Left ventricle myocardium inferior (tissue), 1 donor: ENCODE measurements at places on chromosomes 5 and 9.

DNA sequence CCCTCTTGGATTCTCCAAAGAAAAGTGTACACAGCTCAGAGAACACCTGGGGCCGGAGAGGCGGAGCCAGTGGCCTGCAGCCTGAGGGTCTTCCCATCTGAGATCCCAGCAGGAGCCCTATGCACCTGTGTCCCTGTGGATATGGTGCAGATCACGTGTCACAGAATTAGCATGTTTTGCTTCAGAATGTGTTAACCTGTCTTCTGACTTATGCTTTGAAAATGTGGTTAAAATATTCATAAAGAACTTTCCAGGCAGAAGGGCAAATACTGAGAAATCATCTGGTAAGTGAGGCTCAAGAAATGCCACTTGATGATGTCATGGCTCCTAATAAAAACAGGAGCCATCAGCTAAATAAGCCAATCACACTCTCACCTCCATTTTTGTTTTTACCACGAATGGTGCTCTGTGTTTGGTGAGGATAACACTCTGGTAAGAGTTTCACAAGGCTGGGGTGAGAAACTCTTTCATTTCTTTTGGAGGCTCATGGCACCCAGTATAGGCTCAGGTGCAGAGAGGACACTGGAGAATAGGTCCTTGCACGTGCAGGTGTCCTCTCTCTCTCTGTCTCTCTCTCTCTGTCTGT lies 279.8 kb downstream of the FSTL4 start:
- no peak for DNase-seq

DNA sequence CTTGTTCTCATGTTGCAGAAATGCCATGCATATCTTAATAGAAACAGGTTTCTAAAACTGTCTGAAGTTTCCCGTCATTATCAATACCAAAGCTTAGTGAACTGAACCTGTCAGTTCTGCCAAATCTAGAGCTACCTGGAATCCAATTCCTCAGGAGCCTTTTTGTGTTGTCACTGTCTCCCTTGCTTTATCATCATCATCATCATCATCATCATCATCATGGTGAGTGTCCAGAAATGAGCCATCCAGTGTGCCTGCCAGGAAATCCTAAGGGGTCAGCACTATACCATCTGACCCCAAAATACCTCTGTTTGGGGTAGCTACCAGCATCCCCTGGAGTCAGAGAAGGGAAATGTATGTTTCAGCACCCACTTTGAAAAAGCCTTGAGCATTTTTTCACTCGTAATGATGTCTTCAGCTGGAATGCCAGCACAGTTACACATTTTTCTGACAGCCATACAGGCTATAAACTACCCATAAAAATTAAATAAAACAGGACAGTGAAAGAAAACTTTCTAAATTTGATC lies 150.3 kb downstream of the NR2F1-AS1 start:
- no peak for DNase-seq

GRCh38 chr5:38426490-38426889 lies 130.0 kb downstream of the LIFR start:
- no peak for DNase-seq

GRCh38 chr9:106877345-106877744 lies 14.4 kb downstream of the ZNF462 start:
- no peak for DNase-seq

GRCh38 chr9:99430301-99430700 lies 208.2 kb downstream of the SEC61B start:
- DNase-seq, result no peak

- no peak for DNase-seq
Observed at GRCh38 chr5:65808251-65808741, 86.3 kb downstream of the NLN start.

- DNase-seq, result no peak
Observed at GRCh38 chr9:125821078-125821477, 73.9 kb downstream of the PBX3 start.

- no peak for DNase-seq
Observed at GRCh38 chr9:69469136-69469535, 144.1 kb downstream of the ENTREP1 start.

DNA sequence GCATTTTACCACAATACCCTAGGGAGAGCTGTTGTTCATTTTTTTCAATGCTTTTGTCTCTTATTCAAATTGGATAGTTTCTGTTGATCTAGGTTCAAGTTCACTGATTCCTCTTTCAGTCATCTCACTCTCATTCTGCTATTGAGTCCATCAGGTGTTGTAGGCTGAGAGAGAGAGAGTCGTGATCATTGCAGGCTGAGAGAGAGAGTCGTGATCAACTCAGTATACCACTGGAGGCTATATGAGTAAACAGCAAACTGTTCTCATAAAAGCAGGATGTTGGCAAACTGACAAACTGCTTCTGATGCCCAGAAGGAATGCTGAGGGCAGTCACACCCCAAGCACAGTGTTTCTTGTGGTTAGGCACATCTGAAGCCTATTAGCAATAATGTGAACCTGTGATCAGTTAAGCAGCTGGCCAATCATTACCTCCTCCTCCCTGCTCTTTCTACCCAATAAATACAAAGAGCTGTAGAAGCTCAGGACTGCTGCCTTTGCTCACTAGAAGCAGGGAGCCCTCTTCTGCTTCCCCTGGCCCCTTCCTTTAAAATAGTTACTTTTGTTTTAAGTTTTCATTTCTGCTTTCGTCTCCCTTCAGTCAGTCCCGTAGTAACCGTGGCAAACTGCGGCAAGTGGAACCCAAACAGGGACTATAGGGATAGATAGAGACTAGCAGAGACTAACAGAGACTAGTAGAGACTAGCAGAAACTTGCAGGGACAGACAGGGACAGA lies 476.1 kb upstream of the ACO1 start:
- no peak for DNase-seq

- DNase-seq, result no peak
Observed at GRCh38 chr9:36911601-36912412, 122.3 kb downstream of the PAX5 start.

- DNase-seq, result no peak
Observed at GRCh38 chr9:36407122-36407723, 7.2 kb upstream of the RNF38 start.

GRCh38 chr9:16615451-16615850 lies 255.0 kb downstream of the BNC2 start:
- DNase-seq, result no peak

DNA sequence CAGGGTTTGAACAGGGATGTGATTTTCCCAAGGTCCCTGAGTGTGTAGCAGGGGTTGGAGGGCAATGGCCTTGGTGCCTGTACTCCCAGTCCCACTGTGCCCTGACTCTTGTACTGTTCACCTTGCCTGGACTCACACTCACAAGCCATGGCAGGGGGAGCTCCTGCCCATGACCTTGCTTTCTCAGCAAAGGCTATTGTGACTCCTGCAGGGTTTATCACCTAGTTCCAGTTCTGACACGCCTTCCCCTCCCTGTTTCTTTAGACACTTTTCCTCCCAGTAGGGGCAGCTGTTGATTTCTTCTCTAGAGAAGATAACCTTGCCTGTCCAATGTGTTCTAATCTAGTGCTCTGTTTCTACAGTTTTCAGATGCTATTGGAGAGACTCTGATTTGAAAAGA lies 139.5 kb downstream of the FSTL4 start:
- DNase-seq, result no peak
